ENCODE measurements at places on chromosomes 11 and 22. TPM values are rescaled to one million over a fixed set of nuclear protein-coding genes. Genes with fewer than 3 reads are reported as not detected.

Gene NFAM1
- not detected for total RNA-seq

Gene CARNS1
- 11.2 TPM for total RNA-seq

Gene MYBPC3
- not detected for total RNA-seq

Gene OR51B4
- not detected for total RNA-seq

Gene IFITM1
- total RNA-seq = 251 TPM

Gene TBCEL
- total RNA-seq = 17.1 TPM

Gene C1QTNF4
- total RNA-seq = not detected

Gene SERGEF
- 44.7 TPM for total RNA-seq

Gene RAB39A
- total RNA-seq = not detected

Gene CCDC81
- total RNA-seq = 0.22 TPM

DNA sequence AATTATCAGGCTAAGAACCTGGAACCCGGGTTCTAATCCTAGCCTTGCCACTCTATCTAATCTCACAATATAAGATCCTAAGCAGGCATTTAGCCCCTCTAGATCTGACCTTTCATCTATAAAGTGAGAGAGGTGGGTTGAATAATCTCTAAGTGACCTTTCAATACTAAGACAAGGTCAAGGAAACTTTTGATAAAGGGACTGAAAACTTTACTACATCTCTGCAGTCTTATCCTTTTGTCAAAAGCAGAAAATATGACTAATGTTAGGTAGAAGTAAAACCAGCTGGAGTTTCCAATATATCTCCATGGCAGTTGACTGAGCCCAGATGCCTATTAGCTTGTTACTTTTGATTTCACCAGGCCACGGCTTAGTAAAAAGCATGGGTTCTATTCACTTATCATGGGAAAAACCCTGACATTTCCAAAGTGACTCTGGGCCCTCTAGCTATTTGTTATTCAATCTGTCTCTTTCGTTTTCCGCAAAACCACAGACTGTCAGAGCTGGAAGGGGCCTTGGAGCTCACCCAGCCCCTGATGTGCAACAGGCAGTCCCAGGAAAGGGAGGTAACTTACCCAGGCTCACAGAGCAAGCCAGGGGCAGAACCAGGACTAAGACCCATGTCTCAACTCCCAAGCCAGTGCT lies 75.8 kb downstream of the RAB30 start:
- no peak for DNase-seq

GRCh38 chr22:36337365-36338130 lies 50.2 kb downstream of the MYH9 start:
- no peak for DNase-seq

DNA sequence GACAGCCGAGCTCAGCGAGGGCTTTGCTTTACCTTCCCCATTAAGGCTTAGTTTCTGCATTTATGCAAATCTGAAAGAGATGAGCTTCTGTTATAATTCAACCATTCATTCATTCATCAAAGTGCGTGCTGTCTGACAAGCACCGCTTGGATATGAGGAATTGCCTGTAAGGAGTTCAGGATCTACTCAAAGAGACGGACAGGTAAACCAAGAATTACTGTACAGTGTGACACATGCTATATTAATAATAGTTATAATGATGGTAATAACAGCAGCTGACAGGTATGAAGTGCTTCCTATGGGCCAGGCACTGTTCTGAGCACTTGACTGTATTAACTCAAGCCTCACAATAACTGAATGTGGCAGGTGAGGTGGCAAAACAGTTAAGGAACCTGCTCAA lies 109.9 kb upstream of the TBCEL start:
- no peak for DNase-seq

- no peak for DNase-seq
Measured at GRCh38 chr22:28962042-28962554, 78.7 kb downstream of the ZNRF3 start.

DNA sequence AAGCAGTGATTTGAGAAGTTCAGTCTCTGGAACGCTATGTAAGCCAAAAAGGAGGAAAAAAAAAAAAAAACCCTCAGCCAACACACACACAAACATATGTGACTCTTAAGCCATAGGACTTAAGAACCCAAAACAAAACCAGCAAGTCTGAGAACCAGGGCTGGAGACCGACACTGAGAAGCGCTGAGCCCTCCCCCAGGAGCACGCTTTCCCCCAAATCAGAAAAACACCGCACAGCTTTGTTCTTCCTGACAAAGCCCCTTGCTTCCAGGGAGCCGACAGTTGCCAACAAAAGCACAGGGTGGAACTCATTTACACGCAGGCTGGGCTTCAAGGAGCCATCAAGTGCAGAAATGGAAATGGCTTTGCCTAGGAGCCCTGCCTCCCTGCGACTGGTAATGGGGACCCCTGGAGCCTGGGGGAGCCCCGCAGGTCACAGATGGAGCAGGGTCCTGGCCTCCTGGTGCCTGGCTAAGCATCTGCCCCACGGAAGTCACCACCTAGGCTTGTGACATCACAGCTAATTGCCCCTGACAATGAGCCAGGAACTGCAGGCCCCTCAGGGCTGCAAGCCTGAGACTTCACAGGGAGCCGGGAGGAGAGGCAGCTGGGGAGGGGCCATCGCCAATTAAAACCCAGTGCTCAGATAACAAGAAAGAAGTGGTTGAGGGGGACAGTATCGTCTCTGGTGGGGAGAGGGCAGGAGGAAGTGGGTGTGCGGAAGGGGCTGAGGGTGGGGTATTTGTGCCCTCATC lies 66.9 kb downstream of the NFAM1 start:
- DNase-seq = no peak

GRCh38 chr11:61281581-61282250 lies 13.4 kb downstream of the VWCE start:
- DNase-seq = no peak

DNA sequence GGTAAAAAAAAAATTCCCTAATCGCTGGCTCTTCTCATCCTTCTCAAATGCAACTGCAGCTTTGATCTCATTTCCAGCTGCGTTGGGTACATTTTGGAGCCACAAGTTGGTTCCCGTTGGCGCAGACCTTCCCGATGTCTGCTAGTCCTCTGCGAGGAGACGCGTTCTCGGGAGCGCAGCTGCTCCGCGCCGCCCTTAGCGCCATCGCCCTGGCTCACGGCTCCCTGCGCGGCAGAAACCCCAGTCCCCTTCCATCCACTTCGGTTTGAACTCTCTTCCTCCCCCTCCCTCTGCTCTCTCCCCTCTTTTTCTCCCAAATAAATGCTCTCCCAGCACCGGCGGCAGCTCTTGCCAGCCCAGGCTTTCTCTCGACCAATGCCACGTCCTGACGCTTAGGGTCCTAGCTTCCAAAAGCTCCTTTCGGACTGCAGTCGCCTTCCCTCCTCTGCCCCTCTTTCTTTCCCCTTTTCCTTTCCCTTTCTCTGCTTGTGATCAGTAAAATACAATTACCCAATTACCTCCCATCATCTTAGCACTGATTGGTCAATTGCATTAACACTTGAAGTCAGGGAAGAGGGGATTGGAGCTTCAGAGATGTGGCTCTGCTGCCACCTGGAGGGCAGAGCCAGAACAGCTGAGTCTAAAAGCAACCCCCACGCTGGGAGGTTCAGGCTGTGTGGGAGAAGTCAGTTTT lies 1165.7 kb downstream of the LRRC4C start:
- DNase-seq = no peak

- no peak for DNase-seq
Measured at GRCh38 chr11:27702811-27703210, 2.6 kb upstream of the BDNF start.

- no peak for DNase-seq
Measured at GRCh38 chr11:110027627-110028371, 65.4 kb upstream of the ZC3H12C start.

- no peak for DNase-seq
Measured at GRCh38 chr11:10623797-10624761, 55.6 kb upstream of the LYVE1 start.

- DNase-seq = peak; percentile 84
Measured at GRCh38 chr22:37242395-37242918, 1.6 kb downstream of the RAC2 start.

- DNase-seq = no peak
Measured at GRCh38 chr22:49825436-49825835, 2.2 kb downstream of the BRD1 start.

DNA sequence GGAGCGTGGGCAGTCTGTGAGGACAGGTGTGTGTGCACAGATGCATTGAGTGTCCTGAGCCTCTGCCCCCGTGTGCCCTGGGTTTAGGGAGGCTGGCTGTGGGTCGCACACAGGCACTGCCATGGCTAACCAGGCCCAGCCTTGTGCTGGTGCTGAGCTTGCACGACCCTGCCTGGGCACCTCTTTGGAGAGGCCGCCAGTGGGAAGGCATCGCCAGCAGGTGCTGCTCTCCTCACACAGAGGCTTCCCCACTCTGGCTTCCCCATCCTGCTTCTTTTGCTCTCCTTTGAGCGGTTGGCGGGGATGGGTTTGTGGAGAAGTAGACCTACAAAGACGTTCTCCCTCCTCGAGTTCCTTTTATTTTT lies 4.1 kb downstream of the WNT7B start:
- no peak for DNase-seq

GRCh38 chr22:50209893-50210292 lies 9.1 kb downstream of the SELENOO start:
- peak; percentile 77 for DNase-seq

All from CD8-positive, alpha-beta T cell (primary cell).